ENCODE measurements at places on chromosomes 2 and 18.

GRCh38 chr18:3014503-3015203 lies 1.7 kb upstream of the LPIN2 start:
- no peak for DNase-seq

GRCh38 chr18:59877361-59877760 lies 22.4 kb upstream of the PMAIP1 start:
- DNase-seq, result no peak

GRCh38 chr2:47892338-47892730 lies 14.0 kb downstream of the FBXO11 start:
- no peak for DNase-seq

GRCh38 chr2:20744366-20745335 lies 77.7 kb downstream of the GDF7 start:
- no peak for DNase-seq

GRCh38 chr2:226800941-226801784 lies 1.5 kb upstream of the IRS1 start:
- DNase-seq, result peak; percentile 80

GRCh38 chr2:12196495-12196894 lies 450.1 kb downstream of the LPIN1 start:
- DNase-seq, result no peak

DNA sequence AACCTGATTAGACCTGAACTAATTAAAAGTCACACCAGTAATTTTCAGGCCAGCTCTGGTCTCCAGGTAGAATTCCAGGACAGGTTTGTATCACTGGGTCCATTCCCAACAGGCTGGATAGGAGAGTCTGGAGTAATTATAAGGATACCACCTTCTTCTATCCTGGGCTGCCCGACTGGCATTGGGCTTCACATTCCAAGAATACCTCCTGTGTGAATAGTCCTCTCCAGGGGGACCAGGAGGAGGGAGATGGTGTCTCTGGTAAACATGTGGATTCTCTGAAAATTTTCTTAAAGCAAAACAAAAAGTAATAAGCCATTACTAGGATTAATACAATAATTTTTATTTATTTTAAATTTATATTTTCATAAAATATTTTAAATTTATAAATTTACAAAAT lies 17.3 kb downstream of the DUSP11 start:
- DNase-seq, result no peak

DNA sequence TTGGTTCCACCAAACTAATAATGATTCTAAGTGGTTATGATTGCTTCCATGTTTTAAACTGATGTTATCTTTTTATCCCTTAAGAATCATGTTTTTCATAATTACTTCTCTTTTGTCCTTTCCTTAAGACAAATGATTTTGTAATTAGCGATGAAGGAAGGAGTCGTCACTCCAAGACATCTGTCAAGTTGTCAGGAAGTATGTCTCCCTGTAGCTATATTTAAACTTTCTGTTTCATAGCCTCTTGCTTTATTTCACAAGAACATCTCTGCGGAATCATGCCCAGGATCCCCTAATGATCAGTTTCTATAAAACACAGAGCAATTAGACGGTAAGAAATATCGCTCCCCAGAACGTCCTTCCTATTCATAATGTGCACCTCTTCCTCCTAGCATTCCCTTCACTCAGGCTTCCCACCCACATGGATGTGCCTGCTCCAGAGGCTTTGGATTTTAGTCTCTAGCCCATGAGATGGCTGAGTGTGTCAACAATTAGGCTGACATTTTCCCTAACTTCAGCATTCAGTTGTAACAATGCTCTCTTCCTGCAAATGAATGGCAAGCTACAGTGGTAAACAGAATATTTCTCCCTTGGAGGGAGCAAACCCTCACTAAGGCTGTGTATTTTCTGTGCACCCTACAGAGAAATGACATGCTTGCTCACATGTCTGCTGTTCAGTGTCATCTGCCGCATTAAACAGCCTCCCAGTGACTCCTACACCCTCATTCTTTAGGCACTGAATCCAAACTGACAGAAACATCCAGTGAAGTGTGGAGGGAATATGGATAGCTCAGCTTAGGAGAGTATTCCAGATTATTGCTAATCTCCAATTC lies 879.6 kb upstream of the CELF4 start:
- no peak for DNase-seq

DNA sequence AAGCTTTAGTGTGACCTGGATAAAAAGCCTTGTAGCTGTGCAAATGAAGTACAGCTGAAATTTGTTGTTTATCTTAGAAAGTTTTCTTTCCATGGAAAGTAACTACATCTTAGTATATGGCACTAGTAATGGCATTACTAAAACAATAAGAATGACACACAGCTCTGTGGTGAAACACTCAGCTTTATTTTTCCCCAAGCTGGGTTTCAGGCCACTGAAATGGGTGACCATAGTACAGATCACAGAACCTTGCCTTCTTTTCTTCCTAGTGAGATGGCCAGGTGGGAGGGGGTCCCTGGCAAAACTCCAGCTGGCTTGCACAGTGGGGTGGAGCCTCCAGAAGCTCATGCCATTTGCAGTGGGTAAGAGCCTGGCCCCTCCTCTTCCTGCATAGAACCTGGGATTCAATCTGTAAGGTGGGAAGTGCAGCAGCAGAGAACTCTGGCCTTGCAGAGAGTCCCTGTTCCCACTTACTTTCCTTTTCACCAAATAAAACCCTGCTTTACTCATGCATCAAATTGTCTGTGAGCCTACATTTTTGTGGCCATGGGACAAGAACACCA lies 17.6 kb upstream of the GRP start:
- DNase-seq, result no peak

DNA sequence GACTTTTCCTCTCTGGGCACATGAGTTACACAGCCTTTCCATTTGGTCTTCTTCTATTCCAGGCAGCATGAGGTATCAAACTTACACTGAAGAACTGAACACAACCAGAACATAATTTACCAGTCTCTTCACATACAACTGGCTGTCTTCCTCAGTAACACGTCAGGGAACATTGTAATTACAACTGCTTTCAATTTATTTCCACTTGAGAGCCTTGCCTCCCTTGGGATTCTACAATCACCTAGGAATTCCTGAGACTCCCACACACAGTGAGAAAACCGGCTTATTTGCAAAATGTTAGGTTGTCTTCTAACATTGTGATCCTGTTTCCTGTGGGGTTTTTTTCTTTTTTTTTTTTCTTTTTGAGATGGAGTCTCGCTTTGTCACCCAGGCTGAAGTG lies 149.9 kb downstream of the TMX3 start:
- no peak for DNase-seq
